ENCODE measurements at places on chromosomes 13 and 19. TPM values are rescaled to one million over a fixed set of nuclear protein-coding genes. Genes with fewer than 3 reads are reported as not detected.
A peak's percentile ranks its signal among the peaks of the same experiment; 100 is the strongest.

GRCh38 chr19:51327066-51328001 lies 14.6 kb downstream of the VSIG10L start:
- no peak overlapping the region for H3K27ac ChIP-seq
- no peak overlapping the region for H3K4me3 ChIP-seq
- no peaks in the 10 kb centered on the region for H3K27me3 ChIP-seq
- H3K4me1 ChIP-seq, result no peaks in the 10 kb centered on the region
- DNase-seq, result no peak

DNA sequence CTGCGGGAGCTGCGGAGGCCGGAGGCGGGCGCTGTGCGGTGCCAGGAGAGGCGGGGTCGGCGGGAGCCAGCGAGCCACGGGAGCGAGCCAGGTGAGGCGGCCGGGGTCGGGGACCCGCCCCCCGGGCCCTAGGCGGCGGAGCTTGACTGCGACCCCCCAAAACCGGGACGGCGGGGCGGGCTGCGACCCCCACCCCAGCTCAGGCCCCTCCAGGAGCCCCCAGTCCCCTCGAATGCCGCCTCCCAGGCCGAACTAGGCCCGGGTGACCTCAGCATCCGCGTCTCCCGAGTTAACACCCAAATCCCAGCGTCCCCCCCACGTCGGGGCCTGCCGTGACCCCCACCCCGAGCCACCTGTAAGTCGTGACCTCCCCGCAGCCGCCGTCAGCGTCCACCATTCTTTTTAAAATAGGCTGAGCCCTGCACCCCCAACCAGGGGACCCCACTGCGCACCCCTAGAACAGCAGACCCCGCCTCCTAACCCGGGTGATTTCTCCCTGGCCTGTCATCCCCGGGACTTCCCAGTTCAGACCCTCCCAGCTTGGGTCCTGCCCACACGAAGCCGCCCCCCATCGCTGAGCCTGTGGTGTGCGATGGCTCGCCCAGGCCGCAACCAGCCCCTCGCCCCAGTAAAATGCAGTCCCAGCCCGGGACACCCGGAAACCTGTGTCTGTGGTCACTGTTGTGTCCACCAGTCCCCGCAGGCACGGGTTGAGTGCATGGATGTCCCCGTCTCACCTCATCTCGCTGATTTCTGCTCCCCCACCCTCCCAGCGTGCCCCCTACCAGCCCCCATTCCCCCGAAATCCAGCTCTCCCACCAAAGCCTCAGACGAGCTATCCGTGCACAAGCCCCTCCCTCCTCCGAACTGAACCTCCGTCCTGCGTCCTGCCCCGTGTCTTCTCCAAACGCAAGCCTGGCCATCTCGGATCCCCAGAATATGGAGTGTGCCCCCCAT lies 551 bp downstream of the FZR1 start:
- H3K4me3 ChIP-seq, result peak overlapping the region; percentile 100
- peaks cover 3% of the 10 kb centered on the region for H3K4me1 ChIP-seq
- no peak for DNase-seq
- H3K27ac ChIP-seq, result peak overlapping the region; percentile 90
- H3K36me3 ChIP-seq, result no peaks in the 10 kb centered on the region

GRCh38 chr13:113749967-113750366 lies 9.1 kb upstream of the TMEM255B start:
- no peaks in the 10 kb centered on the region for H3K4me1 ChIP-seq
- no peaks in the 10 kb centered on the region for H3K27me3 ChIP-seq
- DNase-seq, result no peak

DNA sequence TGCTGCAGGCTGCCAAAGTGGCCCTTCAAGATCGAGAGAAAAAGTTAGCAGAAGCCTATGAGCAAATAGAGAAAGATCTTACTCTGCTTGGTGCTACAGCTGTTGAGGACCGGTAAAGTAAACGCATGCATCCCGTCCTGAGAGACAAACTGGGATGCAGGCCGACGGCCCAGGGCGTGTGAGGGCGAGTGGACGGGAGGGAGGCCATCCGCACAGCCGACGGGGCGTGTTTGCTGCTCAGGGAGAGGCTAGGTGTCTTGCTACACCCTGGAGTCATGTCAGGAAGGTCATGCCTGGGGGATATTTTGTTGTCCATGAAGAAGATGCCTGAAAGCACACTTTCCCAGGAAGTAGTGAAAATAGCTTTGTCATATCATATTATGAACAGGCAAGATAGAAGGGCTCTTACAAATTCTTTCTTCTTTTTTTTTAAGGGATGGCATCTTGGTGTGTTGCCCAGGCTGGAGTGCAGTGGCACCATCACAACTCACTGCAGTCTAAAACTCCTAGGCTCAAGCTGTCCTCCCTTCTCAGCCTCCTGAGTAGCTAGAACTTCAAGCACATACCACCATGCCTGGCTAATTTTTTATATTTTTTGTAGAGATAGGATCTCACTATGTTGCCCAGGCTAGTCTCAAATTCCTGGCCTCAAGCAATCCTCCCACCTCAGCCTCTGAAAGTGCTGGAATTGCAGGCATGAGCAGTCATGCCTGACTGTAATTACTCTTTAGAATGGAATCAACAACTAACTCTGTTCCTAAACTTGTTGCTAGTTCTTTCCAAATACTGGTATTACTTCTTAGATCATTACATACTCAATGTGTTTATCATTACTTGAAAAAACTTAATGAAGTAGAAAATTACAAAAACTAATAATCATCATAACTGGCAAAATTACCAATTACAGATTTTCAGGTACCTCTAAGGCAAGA lies 117.6 kb upstream of the MCF2L start:
- no peak overlapping the region for H3K27ac ChIP-seq
- H3K4me1 ChIP-seq, result no peaks in the 10 kb centered on the region
- DNase-seq, result no peak
- H3K4me3 ChIP-seq, result no peak overlapping the region
- no peaks in the 10 kb centered on the region for H3K36me3 ChIP-seq

The IZUMO2 gene
- total RNA-seq, result not detected

The MTUS2 gene
- 0.26 TPM for total RNA-seq

The U2AF2 gene
- 85.3 TPM for total RNA-seq

The FOSB gene
- total RNA-seq, result 52.1 TPM

Measured in uterus (tissue), 4 donors.